ENCODE measurements at places on chromosomes 4 and X. TPM values are rescaled to one million over a fixed set of nuclear protein-coding genes. Genes with fewer than 3 reads are reported as not detected.

GRCh38 chr4:7810783-7811535 is 128.7 kb downstream of the AFAP1 start:
- H3K27ac ChIP-seq, result no peak overlapping the region
- DNase-seq, result no peak
- H3K36me3 ChIP-seq, result no peaks in the 10 kb centered on the region
- no peaks in the 10 kb centered on the region for H3K27me3 ChIP-seq
- no peak overlapping the region for H3K4me3 ChIP-seq

Gene PDLIM3
- total RNA-seq, result 41.6 TPM

GRCh38 chrX:154056770-154057241 is 37.1 kb upstream of the IRAK1 start:
- no peak overlapping the region for H3K4me3 ChIP-seq
- H3K36me3 ChIP-seq, result no peaks in the 10 kb centered on the region

DNA sequence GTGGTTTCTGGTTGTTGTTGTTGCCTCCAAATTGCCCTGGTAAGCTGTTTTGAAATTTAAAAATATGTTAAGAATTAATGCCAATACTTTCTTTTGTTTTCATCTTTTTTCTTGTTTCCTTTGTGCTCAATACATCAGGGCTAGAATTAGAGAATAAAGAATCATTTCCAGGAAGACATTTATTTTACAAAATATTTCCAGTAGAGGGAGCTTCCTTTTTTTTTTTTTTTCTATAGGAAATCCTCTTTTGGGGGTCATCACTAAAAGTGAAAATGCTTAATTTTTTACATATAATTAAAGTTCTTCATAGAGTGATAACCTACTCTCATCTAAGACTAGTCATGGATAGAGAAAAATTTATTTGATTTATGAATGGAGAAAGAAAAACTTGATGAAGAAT is 2.4 kb downstream of the GLRA3 start:
- H3K27me3 ChIP-seq, result no peaks in the 10 kb centered on the region
- H3K36me3 ChIP-seq, result no peaks in the 10 kb centered on the region
- no peak overlapping the region for H3K4me3 ChIP-seq
- no peaks in the 10 kb centered on the region for H3K4me1 ChIP-seq
- DNase-seq, result no peak

Gene RAB40AL
- 3.8 TPM for total RNA-seq

DNA sequence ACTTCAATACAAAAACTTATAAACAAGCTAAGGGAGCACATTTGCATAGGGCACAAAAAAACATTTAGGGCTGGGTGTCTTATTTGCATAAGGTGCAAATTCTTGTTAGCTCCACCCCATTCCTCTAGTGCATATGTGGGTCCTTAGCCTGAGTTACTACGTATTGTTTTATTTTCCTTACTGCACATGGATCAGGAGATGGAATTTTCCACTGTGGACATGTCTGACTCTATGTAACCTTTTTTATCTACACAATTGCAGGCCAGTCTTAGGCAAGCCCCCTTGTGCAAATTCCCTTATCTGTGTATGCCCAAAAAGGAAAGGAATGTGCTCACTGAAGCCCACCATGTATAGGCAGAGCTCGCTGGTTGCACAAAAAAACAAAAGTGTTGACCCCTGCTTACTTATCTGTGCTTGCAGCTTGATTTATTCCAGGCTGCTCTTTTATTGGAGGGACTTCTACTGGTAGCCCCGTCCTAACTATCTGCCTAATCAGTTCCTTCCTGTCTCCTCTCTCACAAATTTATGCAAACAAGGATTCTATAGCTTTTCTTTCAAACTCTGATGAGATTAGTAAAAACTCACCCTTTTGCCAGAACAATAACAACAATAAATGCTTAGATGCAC is 359.0 kb upstream of the MAGEB16 start:
- no peak overlapping the region for H3K27ac ChIP-seq
- H3K27me3 ChIP-seq, result no peaks in the 10 kb centered on the region
- H3K36me3 ChIP-seq, result no peaks in the 10 kb centered on the region
- H3K4me1 ChIP-seq, result no peaks in the 10 kb centered on the region
- DNase-seq, result no peak
- no peak overlapping the region for H3K4me3 ChIP-seq

- DNase-seq, result peak; percentile 24
- peak overlapping the region; percentile 68 for H3K4me3 ChIP-seq
- no peaks in the 10 kb centered on the region for H3K36me3 ChIP-seq
- peak overlapping the region; percentile 98 for H3K27ac ChIP-seq
- no peaks in the 10 kb centered on the region for H3K4me1 ChIP-seq
These were observed 504 bp upstream of the RBM3 start for GRCh38 chrX:48573690-48574269.

GRCh38 chr4:7191546-7192251 is 639 bp upstream of the SORCS2 start:
- no peak overlapping the region for H3K4me3 ChIP-seq
- DNase-seq, result no peak
- H3K36me3 ChIP-seq, result no peaks in the 10 kb centered on the region
- peak overlapping the region; percentile 50 for H3K27ac ChIP-seq
- H3K27me3 ChIP-seq, result no peaks in the 10 kb centered on the region

DNA sequence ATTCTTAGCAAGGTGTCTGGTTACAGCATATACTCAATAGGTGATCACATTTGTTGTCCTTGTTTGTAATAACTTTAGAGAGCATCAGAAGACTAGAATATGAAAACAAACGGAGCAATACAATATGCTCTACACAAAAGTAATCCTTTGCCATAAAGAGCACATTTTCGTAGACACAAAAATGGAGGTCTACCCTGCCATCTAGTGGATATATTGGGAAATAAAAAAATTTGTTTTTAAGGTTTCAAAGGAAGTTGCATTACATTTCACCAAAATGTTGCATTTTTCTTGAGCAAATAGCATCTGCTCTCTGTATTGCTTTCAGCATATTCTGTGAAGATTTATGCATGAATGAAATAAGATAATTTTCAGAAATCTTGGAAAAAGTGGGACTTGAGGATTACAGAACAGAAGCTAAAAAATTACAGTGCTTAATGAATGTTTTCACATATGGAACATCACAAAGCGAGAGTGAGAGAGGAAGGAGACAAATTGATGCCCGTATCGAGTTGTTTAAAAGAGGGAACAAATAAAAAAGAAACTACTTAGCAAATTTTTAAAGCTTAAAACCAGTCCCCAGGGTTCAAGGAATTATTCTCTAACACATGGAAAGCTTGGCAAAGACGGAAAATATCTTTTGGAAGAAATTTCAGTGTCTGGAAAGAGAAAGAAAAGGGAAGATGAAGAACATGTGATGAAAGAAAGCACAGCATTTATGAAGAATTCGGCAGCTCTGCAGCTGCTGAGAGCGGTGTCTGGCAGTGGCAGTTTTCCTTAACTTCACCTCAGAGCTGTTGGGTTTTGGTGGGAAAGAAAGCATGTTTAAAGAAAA is 390.1 kb downstream of the ANKRD50 start:
- H3K4me1 ChIP-seq, result no peaks in the 10 kb centered on the region
- no peaks in the 10 kb centered on the region for H3K36me3 ChIP-seq
- no peaks in the 10 kb centered on the region for H3K27me3 ChIP-seq
- no peak overlapping the region for H3K27ac ChIP-seq

Gene RNF113A
- 12.7 TPM for total RNA-seq

DNA sequence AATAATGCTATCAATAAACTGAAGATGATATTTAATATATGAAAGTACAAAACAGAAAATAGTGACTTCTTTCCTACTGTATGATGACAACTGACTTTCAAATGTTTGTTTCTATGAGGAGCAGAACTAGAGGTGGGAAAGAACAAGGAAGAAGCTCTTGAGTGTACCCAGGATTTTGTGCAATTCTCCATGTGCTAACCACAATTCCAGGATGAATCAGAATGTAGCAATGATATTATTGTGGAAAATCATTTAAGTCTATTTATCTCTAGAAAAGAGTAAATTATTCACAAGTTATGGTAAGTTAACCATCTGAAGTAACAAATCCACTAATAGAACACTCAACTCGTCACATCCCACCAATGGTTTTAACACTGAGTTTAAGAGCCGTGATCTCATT is 324.1 kb upstream of the EMCN start:
- no peak overlapping the region for H3K4me3 ChIP-seq
- no peaks in the 10 kb centered on the region for H3K36me3 ChIP-seq
- no peaks in the 10 kb centered on the region for H3K27me3 ChIP-seq
- H3K27ac ChIP-seq, result no peak overlapping the region
- H3K4me1 ChIP-seq, result no peaks in the 10 kb centered on the region
- DNase-seq, result no peak

DNA sequence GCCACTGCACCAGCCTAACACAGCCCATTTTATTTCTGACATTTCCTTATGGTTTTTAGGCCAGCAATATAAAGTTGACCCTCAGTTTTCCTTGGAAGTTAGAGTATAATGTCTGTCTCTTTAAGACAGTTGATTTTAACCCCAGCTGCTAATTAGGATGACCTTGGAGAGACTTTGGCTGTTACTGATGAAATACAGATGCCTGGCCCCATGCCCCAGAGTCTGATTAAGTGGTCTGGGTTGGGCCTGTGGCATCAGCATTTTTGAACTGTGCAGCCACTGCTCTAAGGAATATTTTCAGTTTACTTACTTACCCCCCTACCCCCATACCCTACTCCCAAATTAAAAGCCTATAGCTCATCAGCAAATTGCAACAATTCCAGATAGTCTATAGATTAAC is 85.8 kb downstream of the DCLK2 start:
- no peaks in the 10 kb centered on the region for H3K4me1 ChIP-seq
- no peaks in the 10 kb centered on the region for H3K27me3 ChIP-seq
- H3K36me3 ChIP-seq, result no peaks in the 10 kb centered on the region

GRCh38 chr4:94534401-94535312 is 82.9 kb downstream of the PDLIM5 start:
- H3K4me3 ChIP-seq, result no peak overlapping the region
- no peaks in the 10 kb centered on the region for H3K27me3 ChIP-seq
- H3K27ac ChIP-seq, result no peak overlapping the region
- no peaks in the 10 kb centered on the region for H3K36me3 ChIP-seq
- peaks cover 14% of the 10 kb centered on the region for H3K4me1 ChIP-seq
- no peak for DNase-seq

GRCh38 chrX:31038575-31039326 is 33.1 kb downstream of the FTHL17 start:
- no peaks in the 10 kb centered on the region for H3K4me1 ChIP-seq
- H3K27ac ChIP-seq, result no peak overlapping the region
- H3K27me3 ChIP-seq, result no peaks in the 10 kb centered on the region
- H3K4me3 ChIP-seq, result no peak overlapping the region
- peak; percentile 49 for DNase-seq
- no peaks in the 10 kb centered on the region for H3K36me3 ChIP-seq

DNA sequence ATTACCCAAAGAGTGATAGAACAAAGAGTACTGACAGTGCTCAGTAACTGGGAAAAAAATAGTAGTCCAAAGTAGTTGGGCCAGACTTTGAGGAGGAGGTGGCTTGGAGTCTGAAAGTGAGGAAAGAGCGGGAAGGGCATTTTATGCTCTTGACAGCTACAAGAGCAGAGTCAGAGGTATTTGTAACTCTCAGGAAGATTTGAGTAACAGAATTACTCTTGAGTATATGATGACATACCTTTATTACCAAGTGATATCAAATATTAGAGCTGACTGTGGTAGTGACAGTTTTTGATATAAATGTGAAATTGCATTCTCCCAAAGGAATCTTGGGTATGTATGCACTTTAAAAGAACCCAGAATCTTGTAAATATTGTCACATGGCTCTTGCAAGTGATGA is 2.2 kb downstream of the SLAIN2 start:
- DNase-seq, result no peak
- H3K27me3 ChIP-seq, result no peaks in the 10 kb centered on the region
- H3K27ac ChIP-seq, result no peak overlapping the region
- peaks cover 25% of the 10 kb centered on the region for H3K4me1 ChIP-seq
- H3K4me3 ChIP-seq, result no peak overlapping the region

GRCh38 chrX:67596839-67597790 is 53.3 kb downstream of the AR start:
- DNase-seq, result no peak
- H3K27ac ChIP-seq, result no peak overlapping the region
- H3K4me1 ChIP-seq, result no peaks in the 10 kb centered on the region
- no peaks in the 10 kb centered on the region for H3K36me3 ChIP-seq
- no peaks in the 10 kb centered on the region for H3K27me3 ChIP-seq

Gene PLP1
- total RNA-seq, result 111 TPM

DNA sequence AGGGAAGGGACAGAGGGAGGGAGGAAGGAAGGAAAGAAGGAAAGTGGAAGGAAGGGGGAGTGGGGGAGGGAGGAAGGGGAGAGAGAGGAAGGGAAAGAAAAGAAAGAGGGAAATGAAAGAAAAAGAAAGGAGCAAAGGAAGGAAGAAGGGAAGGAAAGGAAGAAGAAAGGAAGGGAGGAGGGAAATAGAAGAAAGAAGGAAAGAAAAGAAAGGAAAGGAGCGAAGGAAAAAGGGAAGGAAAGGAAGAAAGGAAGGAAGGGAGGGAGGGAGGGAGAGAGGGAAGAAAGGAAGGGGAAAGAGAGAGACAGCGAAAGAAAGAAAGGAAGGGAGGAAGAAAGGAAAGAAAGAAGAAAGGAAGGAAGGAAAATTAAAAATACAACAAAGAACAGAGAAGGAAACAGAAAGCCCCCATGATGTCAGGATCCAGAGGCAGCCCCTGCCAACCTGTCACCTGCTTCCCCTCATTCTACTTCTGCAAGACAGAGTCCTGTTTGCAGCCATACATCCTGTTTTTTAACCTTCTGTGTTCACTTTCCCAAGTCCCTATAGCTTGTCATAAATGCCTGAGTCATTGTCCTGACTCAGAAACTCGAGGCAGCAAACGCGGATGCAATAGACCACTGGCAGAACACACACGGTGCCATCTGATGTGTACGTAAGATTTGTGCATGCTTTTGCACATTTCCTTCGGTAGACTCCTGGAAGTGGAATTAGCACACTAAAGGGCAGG is 77.0 kb upstream of the C4orf50 start:
- H3K36me3 ChIP-seq, result no peaks in the 10 kb centered on the region
- no peak overlapping the region for H3K4me3 ChIP-seq
- H3K27me3 ChIP-seq, result no peaks in the 10 kb centered on the region
- DNase-seq, result no peak
- no peak overlapping the region for H3K27ac ChIP-seq
- no peaks in the 10 kb centered on the region for H3K4me1 ChIP-seq

Gene GCNA
- total RNA-seq, result 30.7 TPM

Gene SSX4B
- total RNA-seq, result not detected

GRCh38 chrX:16120431-16120830 is 2.9 kb upstream of the GRPR start:
- DNase-seq, result no peak
- no peaks in the 10 kb centered on the region for H3K4me1 ChIP-seq
- H3K27ac ChIP-seq, result no peak overlapping the region
- H3K4me3 ChIP-seq, result no peak overlapping the region
- H3K36me3 ChIP-seq, result no peaks in the 10 kb centered on the region
- H3K27me3 ChIP-seq, result no peaks in the 10 kb centered on the region

- no peak overlapping the region for H3K27ac ChIP-seq
- no peaks in the 10 kb centered on the region for H3K4me1 ChIP-seq
- no peak for DNase-seq
These were observed 22.5 kb downstream of the SLC39A8 start for GRCh38 chr4:102322736-102323135.

DNA sequence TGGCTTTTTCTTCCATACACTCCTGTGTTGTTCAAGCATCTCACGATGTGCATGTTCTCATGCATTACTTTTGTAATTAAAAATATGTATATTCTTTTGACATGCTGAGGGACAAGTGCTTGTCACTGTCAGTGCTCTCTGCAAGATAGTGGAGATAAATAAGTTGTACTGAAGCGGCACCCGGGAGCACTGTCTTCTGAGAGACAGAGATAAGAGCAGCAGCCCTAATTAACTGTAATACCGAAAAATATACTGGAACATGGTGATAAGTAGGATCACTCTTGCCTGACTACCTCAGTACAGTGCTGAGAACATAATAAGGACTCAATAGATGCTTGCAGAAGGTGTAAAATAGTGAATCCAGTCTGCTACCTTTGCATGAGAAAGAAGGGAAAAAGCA is 9.4 kb upstream of the GPR173 start:
- no peak for DNase-seq
- H3K4me1 ChIP-seq, result no peaks in the 10 kb centered on the region
- no peak overlapping the region for H3K27ac ChIP-seq
- H3K4me3 ChIP-seq, result no peak overlapping the region

Gene ALAS2
- 0.19 TPM for total RNA-seq
